ENCODE measurements at places on chromosomes 12 and 14.

GRCh38 chr14:104555430-104556255, 23.9 kb upstream of the C14orf180 start:
- no peak for DNase-seq

- DNase-seq, result no peak
These were observed 33.3 kb upstream of the CCDC198 start for GRCh38 chr14:57526942-57527341.

DNA sequence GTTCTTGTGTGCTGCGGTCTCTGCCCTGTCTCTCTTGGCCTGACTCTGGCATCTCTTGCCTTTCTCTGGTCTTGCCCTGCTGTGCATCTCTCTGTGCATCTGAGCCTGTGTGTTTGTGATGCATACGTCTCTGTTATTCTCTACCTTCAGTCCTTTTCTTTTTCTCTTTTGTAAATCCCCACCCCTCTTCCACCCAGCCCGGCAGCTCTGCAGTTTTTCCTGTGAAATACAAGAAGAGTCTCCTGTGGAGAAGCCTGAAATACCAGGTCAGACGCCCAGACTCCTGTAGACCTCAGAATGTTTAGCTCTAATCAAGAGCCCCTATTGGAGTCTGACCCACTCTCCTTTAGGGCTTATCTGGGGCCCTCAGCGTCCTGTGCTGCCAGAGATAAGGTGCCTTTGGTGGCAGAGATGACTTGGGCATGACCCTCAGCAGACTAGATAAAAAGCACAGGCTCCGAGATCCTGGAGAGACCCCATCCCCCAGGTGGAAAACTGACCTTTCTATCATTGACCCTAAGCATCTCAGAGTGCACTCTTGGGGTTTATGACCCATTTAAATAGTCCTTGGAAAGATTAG, 167.5 kb upstream of the SRRM4 start:
- DNase-seq, result peak; percentile 2

DNA sequence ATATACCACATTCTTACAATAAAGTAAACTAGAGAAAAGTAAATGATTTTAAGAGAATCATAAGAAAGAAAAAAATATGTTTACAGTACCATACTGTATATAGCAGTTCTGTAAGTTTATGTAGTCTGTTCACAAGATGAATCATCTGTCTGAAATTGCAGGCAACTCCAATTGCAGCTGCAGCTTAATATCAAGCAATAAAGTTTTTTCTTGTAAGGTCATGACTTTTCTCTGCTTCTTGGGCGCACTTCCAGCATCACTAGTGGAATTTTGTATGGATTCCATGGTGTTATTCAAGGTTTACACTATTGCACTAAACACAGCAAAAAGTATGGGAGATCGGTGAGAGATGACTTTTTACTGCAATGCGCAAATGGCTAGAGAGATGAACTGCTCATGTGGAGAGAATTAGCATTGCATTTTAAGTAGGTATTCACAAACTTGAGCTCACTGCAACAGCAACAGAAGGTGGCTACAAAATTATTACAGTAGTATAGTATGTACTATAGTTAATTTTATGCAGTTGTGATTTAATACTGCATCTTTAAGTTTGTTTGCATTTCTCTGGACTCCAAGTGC, 445.4 kb upstream of the OR4E1 start:
- no peak for DNase-seq

- no peak for DNase-seq
These were observed 138.9 kb downstream of the CACNA1C start for GRCh38 chr12:2191534-2192153.

DNA sequence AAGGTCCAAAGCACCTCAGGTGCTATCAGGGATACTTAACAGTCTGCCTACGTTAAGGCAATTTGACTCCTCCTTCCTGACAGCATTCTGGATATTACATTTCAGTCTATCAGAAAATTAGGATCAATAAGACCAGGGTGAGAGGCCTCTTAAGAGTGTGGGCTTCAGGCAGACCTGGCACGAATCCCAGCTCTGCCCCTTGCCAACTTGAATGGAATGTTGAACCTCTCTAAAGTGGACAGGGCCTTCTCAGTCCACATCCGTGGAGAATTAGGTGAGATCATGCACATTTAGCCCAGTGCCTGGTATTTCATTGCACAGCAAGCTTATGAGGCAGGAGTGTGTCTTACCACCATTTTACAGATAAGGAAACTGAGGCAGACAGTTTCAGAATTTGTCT, 25.9 kb downstream of the DCAF4 start:
- no peak for DNase-seq

DNA sequence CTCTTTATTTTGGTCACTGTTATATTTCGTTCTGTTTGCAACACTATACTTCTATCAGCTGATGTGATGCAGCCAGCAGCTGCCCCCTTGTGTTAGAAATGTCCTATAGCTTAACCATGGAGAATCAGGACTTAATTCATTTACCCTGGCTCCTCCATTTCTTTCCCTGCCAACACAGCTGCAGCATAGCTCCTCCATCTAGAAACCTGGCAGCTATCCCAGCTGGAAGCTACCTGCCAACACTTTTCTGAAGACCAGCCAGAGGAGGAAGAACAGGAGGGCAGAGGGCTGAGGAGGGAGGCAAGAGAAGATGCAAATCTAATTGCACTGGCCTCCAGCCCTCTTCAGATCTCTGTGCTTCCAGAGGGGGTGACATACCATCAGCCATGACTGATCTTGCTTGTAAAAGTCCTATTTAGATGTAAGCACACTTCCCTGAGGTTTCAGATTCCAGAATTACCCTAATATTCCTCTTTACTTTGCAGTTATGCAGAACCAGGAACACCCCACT, 156.8 kb upstream of the TMEM260 start:
- no peak for DNase-seq

Data from hematopoietic multipotent progenitor cell treated with erythropoietin and hydrocortisone succinate and interleukin-3 and kit ligand, for 15 days (in vitro differentiated cells).